ENCODE measurements at places on chromosomes 12 and 14. TPM values are rescaled to one million over a fixed set of nuclear protein-coding genes. Genes with fewer than 3 reads are reported as not detected.

The FZD10 gene
- not detected for polyA plus RNA-seq

The RBMS2 gene
- polyA plus RNA-seq, result not detected

The SERPINA10 gene
- not detected for polyA plus RNA-seq

The KRT71 gene
- polyA plus RNA-seq, result not detected

The SERPINA9 gene
- not detected for polyA plus RNA-seq

The GYS2 gene
- not detected for polyA plus RNA-seq

The C1RL gene
- polyA plus RNA-seq, result 8.0 TPM

The ACOT4 gene
- polyA plus RNA-seq, result 6.7 TPM

The ASCL1 gene
- polyA plus RNA-seq, result not detected

The MAP4K5 gene
- 13.2 TPM for polyA plus RNA-seq

The JAG2 gene
- not detected for polyA plus RNA-seq

The WSCD2 gene
- 0.86 TPM for polyA plus RNA-seq

The FAM186B gene
- not detected for polyA plus RNA-seq

The GATC gene
- 14.2 TPM for polyA plus RNA-seq

The NOVA1 gene
- not detected for polyA plus RNA-seq

The KCNJ8 gene
- not detected for polyA plus RNA-seq

The GPRC5A gene
- polyA plus RNA-seq, result not detected

The FKBP11 gene
- polyA plus RNA-seq, result 79.7 TPM

The EMC9 gene
- 10.7 TPM for polyA plus RNA-seq

The PPM1H gene
- polyA plus RNA-seq, result not detected

The RASSF9 gene
- not detected for polyA plus RNA-seq

The PRH2 gene
- polyA plus RNA-seq, result not detected

The DBX2 gene
- not detected for polyA plus RNA-seq

The ZDHHC22 gene
- polyA plus RNA-seq, result not detected

The NRL gene
- polyA plus RNA-seq, result 2.0 TPM

The LPCAT3 gene
- 31.0 TPM for polyA plus RNA-seq

The TAS2R8 gene
- polyA plus RNA-seq, result not detected

The SMCO2 gene
- polyA plus RNA-seq, result not detected

The WIF1 gene
- polyA plus RNA-seq, result not detected

The IFNG-AS1 gene
- 3.9 TPM for polyA plus RNA-seq

The COCH gene
- 1.0 TPM for polyA plus RNA-seq

The UNC79 gene
- polyA plus RNA-seq, result not detected

The PKP2 gene
- polyA plus RNA-seq, result not detected

The NINJ2 gene
- 170 TPM for polyA plus RNA-seq

The MYRFL gene
- not detected for polyA plus RNA-seq

The CDKN3 gene
- polyA plus RNA-seq, result 20.1 TPM

The BBS10 gene
- 4.3 TPM for polyA plus RNA-seq

The IKZF4 gene
- 6.0 TPM for polyA plus RNA-seq

The CFAP251 gene
- not detected for polyA plus RNA-seq

The PLEKHD1 gene
- polyA plus RNA-seq, result 0.05 TPM

The SLCO1B3 gene
- polyA plus RNA-seq, result not detected

The POU6F1 gene
- 2.4 TPM for polyA plus RNA-seq

The PPP1R13B gene
- 3.0 TPM for polyA plus RNA-seq

The SLC6A15 gene
- polyA plus RNA-seq, result not detected

The KRT83 gene
- polyA plus RNA-seq, result not detected

The OTOGL gene
- polyA plus RNA-seq, result not detected

The RPL10L gene
- not detected for polyA plus RNA-seq

Measured in CD4-positive, CD25-positive, alpha-beta regulatory T cell (primary cell).